ENCODE measurements at places on chromosomes 3 and 15.
A peak's percentile ranks its signal among the peaks of the same experiment; 100 is the strongest.

- no peak for DNase-seq
Measured at GRCh38 chr15:40092256-40092978, 16.3 kb downstream of the BMF start.

DNA sequence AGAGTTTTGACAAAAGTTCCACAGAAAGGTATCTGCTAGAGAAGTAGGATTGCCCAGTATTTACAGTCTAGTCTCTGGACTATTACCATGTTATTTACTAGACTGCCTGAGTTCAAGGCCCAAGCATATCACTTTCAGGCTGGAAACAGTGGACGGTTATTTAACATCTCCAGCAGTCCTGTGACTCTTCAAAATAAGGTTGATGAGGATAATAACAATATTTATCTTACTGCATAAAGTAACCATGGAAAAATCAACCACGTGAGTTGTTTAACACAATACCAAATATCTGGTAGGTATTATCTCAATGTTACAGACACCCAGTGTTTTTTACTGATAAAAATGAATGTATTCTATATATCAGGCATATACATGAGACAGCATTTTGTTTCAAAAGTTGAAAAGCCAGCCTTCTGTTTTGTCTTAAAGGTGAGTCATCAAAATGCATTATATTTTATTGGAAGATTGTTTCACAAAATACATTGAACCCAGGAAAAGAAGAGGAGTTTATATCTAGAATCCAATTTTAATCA is 535.8 kb downstream of the TBL1XR1 start:
- DNase-seq, result no peak

- no peak for DNase-seq
Measured at GRCh38 chr3:56001537-56001936, 466.7 kb downstream of the ERC2 start.

- DNase-seq, result no peak
Measured at GRCh38 chr3:61927332-61927731, 366.0 kb downstream of the PTPRG start.

GRCh38 chr3:114809668-114810413 is 337.2 kb downstream of the ZBTB20 start:
- peak; percentile 4 for DNase-seq

GRCh38 chr3:178223876-178224275 is 312.4 kb upstream of the KCNMB2 start:
- DNase-seq, result no peak

DNA sequence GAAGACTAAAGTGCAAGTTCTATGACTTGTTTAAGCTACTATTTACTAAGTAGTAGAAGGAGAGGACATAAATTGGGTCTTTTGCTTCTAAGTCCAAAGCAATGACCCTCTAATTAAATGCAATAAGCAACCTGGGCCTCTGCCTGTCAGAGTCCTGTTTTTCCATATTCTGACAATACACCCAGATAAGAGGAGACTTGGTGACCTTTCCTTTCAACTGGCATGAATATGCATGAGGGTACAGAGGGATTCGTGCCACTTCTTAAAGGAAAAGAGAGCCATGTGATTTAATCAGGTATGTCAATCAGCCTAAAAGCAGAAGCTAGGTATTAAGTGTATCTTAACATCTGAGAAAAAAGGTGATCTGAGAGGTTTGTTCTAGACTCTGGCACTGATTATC is 50.7 kb upstream of the FGF7 start:
- DNase-seq, result no peak

DNA sequence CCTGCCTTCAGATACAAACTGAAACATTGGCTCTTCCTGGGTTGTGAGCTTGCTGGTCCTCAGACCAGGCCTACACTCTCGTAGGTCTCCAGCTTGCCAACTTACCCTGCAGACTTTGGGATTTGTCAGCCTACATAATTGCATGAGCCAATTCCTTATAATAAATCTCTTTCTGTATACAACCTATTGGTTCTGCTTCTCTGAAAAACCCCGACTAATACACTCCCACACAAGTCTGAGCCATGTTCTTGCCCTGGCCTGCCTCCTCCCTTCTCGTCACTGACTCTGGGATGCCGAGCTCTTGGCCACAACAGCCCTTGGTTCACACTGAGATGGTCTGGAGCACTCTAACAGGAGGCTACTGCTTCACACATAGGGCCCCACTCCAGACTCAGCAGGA is 9.5 kb downstream of the CYP19A1 start:
- no peak for DNase-seq

- no peak for DNase-seq
Measured at GRCh38 chr15:90214553-90215196, 13.5 kb downstream of the SEMA4B start.

GRCh38 chr15:89307791-89308190 is 26.8 kb downstream of the POLG start:
- DNase-seq, result no peak

GRCh38 chr3:10173095-10173925 is 8.6 kb downstream of the IRAK2 start:
- no peak for DNase-seq

GRCh38 chr15:42046597-42046996 is 25.8 kb upstream of the PLA2G4E start:
- no peak for DNase-seq

GRCh38 chr3:62884096-62884870 is 9.1 kb upstream of the CADPS start:
- no peak for DNase-seq

DNA sequence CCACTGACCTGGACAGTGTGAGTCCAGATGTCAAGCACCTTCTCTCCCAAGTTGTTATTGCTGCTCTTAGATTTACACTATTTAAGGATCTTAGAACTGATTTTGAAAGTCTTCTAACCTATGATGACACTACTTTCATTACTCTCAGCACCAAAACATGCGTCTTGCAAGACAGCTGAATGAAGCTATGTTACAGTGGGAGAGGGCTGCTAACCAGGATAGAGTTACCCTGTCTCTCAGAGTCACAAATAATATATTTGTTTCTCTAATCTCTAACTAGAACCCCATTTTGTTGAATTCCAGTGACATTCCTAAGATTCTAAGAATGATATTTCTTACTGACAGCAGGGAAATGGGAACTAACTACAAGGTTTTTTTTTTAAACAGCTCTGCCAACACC is 455.5 kb downstream of the MAGI1 start:
- no peak for DNase-seq

- no peak for DNase-seq
Measured at GRCh38 chr3:27326629-27327545, 42.3 kb downstream of the NEK10 start.

DNA sequence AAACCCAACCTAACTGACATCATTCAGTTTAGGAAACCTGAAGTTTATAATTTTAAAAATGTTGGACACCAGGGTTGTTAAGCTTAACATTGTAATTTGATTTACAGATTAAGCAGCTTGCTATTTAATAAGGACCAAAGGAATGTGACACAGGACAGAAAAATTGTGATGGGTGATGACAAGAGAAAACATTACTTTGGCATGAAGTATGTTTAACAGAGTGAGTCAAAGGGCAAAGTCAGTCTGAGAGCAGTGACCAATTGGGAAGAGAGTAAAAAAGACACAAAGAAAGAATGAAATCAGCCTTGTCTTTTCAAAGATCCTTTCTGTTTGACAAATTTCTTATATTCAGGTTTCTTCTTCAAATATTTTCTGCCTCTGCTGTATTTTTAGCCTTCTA is 1301.6 kb downstream of the SI start:
- DNase-seq, result no peak

GRCh38 chr3:77038468-77038929 is 1.4 kb upstream of the ROBO2 start:
- DNase-seq, result no peak

DNA sequence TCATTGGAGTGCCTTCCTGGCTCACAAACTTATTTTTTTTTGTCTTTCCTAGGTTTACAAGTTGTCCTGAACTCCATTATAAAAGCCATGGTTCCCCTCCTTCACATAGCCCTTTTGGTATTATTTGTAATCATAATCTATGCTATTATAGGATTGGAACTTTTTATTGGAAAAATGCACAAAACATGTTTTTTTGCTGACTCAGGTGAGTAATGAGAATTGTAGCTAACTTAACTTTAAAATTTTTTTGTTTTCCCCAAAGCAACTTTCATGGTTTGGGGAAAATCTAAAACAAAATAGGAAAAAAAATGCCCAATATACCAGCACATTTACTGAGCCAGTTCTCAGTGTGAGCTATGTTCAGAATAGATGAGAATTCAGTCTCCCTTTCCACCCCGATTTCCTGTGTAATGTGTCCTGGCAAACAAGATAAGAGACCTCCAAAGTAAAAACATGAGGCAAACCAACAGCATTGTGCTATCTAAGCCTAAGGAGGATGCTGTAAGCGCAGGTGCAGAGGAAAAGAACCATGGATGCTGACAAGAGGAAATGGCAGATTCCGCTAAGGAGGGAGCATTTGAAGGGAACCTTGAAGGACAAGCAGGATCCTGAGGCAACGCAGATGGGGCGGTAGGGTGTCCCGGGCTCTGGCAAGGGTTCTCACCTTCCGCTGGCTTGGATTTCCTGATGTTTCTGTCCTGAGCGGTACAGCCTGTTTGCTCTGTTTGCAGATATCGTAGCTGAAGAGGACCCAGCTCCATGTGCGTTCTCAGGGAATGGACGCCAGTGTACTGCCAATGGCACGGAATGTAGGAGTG is 171.4 kb downstream of the CACNA1D start:
- DNase-seq, result no peak

GRCh38 chr15:90882781-90883525 is 1.4 kb upstream of the FES start:
- DNase-seq, result no peak

- DNase-seq, result no peak
Measured at GRCh38 chr3:136078421-136079364, 113.2 kb downstream of the PPP2R3A start.

DNA sequence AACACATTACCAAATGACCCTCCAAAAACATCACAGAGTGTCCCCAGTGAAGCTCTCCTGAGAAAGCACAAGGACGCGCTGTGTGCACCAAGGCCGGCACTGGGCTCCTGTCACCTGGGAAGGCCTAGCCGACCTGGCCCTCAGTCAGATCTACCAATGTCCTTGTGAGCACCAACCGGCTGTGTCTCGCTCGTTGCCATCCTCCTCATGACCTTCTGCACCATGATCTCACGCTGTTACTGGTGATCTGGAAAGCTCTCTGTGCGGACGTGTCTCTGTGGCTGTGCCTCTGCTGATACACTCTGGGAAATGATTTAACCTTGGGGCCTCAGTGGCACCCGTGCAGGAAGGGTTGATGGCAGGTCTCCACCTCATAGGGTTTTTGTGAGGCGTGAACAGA is 24.2 kb downstream of the ZXDC start:
- DNase-seq, result no peak

- DNase-seq, result peak; percentile 65
Measured at GRCh38 chr3:13073326-13074005, at the start of gene IQSEC1. TSS of gene IQSEC1 (minus strand) at chr3:13073429. CDS start at chr3:13073014, 415 bp downstream.

GRCh38 chr3:126621171-126621570 is 33.8 kb downstream of the TXNRD3 start:
- DNase-seq, result no peak

DNA sequence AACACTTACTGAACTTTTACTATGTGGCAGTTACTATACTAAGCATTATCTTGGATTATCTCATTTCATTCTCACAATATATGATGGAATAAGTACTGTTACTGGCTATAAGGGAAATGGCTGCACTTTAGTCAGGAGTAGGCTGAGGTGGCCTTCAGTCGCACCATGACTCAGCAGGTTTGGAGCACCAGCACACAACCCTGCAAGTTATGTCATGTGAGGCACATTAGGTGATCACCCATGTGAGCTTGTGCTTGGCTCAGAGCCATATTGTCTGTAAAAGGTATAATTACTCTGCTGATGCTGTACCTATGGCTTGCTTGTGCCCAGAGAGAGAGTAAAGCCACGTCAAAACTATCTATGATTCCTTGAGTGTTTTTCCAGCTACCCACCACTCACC is 54.1 kb upstream of the TIPARP start:
- DNase-seq, result no peak
